ENCODE measurements at places on chromosomes 5 and 9.

GRCh38 chr9:130276121-130276520 lies 10.6 kb downstream of the HMCN2 start:
- no peak for DNase-seq

- DNase-seq = no peak
Observed at GRCh38 chr5:60444661-60445360, 255.2 kb downstream of the DEPDC1B start.

GRCh38 chr9:35844628-35845270 lies 15.7 kb downstream of the TMEM8B start:
- peak; percentile 55 for DNase-seq

DNA sequence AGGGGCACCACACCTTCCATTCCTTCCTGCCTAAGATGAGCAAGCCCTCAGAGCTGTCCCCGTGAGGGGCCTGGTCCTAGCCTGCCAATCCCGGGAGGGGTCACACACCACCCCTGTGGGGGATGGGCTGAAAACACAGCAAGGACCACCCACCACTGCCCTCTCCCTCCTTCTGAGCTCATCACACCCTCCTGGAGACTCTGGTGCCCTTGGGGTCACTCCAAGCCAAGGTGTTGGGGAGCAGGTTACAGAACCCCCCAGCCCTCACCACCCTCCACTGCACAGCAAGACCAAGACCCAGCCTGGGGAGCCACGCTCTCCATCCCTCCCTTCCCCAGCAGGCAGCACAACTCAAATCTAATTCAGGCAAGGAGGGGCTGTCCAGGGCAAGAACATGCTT lies 60.5 kb upstream of the PPP1R26 start:
- no peak for DNase-seq

- DNase-seq = no peak
Observed at GRCh38 chr5:179331591-179332375, 13.5 kb downstream of the ADAMTS2 start.

GRCh38 chr9:26437056-26437711 lies 455.4 kb downstream of the CAAP1 start:
- DNase-seq = no peak

DNA sequence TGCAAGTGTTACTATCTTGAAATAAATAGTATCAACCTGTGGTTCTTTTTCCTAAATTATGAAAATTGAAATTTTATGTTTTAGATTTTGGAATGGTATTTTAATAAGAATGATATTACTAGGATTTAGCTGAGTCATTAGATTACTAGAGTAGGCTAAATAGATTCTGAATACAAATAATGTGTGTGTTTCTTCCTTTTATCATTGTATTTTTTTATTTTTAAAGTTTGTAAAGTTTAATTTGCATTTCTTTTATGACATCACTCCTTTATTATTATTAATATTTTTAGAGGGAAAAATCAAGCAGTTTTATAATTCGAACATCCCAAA lies 8.0 kb upstream of the FAM120AOS start:
- DNase-seq = no peak

GRCh38 chr9:128006332-128006996 lies 25.7 kb upstream of the EEIG1 start:
- DNase-seq = no peak

DNA sequence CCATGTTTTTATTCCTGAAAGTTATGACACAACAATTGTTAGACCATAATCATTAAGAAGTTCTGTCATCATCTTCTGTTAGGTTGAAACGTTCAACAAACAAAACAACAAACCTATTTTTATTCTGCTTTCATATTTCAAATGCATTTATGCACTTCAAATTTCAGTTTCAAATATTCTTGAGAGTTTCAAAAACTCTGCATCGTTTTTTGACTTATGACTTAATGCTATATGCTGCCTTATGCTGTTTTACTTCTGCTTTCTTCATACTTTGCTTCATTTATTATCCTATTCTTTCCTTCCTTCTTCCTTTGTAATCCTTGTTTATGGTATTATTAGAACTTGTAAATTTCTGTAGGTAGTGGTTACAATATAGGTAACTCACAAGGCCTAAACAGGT lies 95.0 kb downstream of the PCSK1 start:
- no peak for DNase-seq

GRCh38 chr5:150622157-150622556 lies 18.3 kb upstream of the SYNPO start:
- no peak for DNase-seq

DNA sequence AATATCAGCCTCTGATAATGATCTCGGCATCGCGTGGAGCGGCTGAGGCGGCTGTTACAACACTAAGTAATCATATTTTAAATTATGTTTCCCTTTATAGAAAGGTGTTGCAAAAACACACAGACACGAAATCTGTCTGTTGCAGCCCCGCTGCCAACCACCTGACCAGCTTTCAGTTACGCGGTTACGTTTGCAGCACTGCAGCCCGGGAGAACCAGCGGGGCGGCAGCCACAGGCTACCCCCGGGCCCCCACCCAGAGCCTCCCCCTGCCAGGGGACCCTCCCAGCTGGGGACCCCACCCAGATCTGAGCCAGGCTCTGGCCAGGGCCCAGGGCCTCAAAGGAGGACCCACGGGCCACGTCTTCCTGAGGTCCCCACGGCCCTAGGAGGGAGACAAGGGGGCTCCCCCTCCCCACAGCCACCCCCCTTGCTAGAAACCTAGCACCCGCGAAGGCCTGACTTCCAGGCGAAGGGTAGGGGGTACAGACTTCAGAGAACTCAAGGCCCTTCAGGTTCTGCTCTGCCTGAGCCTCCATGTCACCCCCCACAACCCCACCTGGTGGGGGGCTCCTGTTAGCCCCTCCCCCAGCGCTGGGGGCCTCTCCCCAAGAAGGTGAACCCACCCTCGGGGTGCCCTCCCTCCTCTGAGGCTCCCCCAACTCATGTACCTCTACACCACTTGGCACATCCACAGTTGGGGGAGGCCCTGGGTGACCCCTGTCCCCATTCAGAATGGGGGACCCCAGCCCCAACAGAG lies 6.0 kb downstream of the NACC2 start:
- DNase-seq = no peak

DNA sequence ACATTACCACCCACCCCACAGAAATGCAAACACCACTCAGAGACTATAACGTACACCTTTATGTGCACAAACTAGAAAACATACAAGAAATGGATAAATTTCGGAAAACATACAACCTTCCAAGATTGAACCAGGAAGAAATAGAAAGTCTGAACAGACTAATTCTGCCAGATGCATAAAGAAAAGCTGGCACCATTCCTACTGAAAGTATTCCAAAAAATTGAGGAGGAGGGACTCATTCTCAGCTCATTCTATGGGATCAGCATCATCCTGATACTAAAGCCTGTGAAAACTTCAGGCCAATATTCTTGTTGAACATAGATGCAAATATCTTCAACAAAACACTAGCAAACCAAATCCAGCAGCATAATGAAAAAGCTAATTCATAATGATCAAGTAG lies 115.1 kb upstream of the CD180 start:
- no peak for DNase-seq

Measured in left kidney (tissue), 8 donors.